ENCODE measurements at places on chromosomes 16 and 17.

- DNase-seq: no peak
Observed at GRCh38 chr17:47733674-47734410, 806 bp downstream of the TBX21 start.

DNA sequence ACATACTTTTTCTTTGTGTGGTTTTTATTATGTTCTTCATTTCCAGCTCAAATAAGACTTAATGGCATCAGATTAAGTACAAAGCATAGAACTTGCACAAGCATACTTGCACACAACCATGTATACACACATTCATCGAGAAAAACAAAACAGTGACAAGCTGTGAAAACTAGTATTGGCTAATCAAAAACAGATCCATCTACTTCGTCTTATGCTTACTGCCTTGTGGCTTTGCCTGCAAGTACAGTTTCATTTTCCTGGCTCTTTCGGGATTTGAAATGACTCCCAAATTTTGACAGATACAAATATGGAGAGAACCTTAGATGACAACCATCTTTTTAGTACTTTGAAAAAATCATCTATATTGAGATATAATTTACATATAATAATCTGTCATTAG is 338.3 kb downstream of the BCAS3 start:
- DNase-seq: no peak

DNA sequence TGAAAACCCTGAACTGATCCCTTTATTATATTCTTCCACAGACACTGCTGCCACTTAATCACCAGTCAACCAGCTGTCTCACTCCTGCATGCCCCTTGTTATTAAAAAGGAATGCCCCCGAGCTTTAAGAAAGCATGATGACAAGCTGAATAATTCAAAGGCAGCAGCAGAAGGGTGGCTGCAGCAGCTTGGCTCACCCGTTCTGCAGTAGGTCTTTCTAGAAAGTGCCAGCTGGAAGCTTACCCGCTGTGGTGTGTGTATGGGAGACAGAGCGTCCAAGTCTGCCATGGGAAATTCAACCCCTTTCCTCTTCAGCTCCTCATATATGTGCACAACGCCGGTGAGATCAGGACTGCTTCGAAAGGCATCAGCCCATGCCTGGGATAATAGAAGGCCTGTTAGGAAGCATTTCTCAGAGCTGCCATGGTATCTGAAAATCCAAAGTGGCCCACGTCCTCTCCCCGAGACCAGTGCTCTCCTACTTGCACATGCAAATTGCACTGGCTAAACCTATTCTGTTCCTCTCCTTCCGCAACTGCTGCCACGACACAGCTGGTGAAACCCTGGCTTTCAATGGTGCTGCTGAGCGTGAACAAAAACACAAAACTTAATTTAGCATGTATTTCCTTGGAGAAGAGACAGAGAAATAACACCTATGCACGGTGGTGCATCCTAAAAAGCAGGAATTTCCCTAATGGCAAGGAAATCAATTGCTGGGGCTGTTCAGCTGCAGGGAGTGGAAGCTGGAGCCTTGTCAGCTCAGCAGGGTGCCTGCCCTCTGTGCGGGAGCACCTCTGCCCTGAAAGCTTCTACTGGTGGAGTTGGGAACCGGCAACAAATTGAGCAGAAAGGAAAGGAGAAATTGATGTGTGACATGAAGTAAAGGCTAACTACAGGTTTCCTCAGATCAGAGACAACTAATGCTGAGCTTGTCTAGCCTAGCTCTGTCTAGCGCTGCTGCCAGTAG is 47.9 kb upstream of the SREBF1 start:
- DNase-seq: no peak

DNA sequence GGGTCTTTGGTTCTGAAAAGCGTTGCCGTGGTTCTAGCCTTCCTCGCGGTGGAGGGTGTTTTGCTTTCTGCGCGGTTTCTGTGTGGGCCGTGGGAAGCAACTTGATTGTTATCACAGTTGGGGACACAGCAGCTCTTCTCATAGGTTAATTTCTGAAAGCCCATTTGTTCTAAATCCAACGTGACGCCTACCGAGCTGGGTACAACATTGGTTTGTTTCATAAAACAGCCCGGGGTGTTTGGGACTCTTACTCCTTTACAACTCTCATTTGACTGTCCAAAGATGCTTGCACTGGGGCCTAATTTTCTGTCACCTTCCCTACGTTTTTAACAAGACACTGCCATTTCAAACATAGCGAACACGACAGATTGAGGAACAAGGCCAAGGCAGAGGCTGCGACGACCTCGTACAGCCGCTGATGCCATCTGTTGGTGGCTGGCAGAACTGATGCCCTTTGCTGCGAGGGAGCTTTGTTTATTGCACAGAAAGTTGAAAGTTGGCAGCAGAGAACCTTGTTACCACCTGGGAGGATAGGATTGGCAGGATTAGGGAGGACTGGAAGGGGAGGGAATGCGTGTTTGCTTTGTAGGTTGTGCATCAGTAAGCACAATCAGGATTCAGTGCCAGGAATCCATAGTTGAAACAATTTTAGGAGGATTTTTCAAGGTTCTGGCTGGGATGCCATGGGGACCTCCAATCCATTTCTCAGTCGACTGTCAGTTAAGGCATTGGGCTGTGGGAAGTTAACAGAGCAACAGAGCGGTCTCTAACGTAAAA is 98.3 kb downstream of the PITPNC1 start:
- peak; percentile 78 for DNase-seq

DNA sequence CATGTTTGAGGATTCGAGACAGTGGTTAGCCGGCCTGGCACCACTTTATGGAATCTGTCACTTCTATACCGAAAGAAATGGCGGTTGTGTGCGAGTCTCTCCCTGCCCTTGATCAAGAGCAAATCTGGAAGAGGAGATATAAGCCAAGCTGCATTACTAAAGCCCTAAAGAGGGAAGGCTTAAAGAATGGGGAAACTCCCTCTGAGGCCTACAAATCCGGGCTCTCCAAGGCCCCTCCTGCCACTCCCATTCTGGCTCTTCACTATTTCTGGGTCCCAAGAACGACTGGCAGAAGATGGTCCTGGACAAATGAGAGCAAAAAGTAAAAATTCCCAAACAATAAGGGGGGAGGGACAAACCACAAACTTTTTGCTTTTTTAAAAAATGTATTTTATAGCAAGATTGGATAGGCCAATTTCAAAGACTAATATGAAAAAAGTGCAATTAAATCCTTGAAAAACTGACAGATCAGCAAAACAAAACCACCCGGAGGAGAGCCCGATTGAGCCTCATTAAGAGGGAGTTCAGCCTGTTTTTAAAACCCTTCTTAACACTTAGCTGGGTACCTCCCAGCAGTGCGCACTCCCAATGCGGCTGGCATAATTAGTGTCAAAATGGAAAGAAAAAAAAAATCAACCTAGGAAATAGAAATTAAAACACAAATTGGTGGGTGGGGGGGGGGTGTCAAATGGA is 193.5 kb downstream of the ZFHX3 start:
- no peak for DNase-seq

DNA sequence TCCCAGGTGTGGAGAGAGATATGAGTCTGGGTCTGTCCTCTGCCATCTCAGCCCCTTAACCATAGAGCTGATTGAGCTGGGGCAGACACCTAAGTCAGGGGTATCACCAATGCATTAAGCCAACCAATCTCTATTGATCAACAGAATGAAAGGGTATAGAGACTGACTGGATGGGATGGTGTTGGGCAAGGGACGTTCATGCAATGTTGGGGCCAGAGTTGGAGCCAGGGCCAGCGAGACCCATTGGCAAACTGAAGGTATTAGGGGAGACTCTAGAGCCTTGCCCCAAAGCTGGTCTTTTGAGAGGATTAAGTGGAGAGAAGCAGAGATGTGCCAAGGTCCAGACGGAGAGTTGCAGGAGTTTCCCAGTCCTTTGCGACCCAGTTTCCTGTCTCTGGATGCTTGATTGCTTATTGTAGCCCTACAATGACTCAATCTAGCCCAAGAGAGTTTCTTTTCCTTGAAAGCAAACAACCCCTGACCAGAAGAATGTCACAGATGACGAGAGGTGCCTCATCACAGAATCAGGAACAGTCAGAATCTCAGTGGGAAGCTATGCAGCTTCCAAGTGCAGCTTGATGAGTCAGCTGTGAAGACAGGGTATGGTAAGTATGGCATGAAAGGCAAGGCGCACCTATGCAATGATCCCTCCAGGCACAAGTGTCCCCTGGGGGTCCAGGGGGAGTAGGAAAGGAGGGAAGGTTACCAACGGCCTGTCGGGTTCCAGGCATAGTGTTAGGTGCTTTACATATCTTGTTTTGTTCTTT is 137.2 kb downstream of the UTP18 start:
- no peak for DNase-seq

GRCh38 chr16:30526137-30526822 is at the start of gene ZNF768:
TSS of gene ZNF768 (minus strand) at chr16:30526566. CDS start at chr16:30526413, 153 bp downstream.
- no peak for DNase-seq

DNA sequence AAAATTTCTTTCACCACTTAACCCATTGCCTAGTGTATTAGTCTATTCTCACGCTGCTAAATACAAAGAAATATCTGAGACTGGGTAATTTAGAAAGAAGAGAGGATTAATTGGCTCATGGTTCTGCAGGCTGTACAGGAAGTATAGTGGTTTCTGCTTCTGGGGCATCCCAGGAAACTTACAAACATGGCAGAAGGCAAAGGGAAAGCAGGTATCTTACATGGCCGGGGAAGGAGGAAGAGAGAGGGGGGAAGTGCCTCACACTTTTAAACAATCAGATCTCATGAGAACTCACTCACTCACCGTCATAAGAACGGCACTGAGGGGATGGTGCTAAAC is 931.4 kb upstream of the SOX9 start:
- no peak for DNase-seq

DNA sequence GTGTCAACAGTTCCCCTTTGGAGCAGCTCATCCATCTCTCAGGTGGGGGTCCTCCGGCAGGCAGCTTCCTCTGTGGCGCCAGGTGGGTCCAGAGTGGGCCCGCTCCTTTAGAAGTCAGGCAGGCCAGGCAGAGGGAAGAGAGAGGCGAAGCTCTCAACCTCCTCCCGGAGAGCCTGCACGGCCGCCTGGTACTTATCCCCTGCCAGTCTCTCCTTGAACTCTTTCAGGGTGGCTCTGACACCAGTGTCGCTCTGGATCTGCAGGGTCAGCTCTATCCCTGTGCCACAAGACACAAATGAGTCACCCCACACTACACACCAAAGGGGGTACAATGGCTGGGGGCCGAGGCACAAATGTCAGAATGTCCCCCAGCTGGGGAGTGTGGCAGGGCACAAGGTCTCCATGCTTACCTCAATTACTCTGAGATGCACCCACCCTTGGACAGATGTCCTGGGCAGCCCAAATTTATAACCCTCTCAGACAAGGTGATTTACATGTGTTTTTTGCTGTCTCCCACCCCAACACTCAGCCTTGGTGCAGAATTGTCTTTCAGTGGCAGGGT is 13.6 kb downstream of the SMCR8 start:
- no peak for DNase-seq

DNA sequence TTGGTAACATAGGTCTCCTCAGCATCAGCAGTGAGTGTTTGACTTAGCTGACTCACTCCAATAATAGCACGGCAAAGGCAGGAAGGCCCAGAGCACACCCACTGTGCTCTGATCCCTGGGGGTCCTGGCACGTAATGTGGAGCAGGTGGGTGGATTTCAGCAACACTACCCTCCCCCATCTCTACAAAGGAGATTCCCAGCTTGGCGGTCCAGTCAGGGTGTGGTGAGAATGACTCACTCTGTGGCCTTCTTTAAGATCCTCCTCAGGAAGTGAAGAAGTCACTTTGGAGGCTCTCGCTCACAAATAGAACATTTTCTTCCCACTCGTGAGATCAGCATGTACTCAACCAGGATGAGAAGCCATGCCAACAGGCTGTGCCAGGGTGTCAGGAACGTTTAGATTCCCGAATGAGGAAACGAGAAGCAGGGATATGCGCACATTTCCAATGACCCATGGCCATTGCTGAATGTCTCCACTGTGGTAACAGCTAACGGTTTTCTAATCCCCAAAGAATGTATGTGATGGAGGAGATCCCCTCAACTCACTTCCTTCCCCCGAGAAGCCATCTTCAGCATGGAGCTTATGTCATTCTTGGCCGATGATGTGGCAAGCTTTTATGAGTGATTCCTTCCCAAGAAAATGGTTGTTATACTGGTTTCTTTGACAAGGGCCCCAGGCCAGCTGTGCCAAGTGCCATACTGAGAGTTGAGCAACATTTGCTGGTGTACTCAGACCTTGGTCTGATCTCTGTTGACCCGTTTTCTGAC is 365.2 kb downstream of the C16orf95 start:
- no peak for DNase-seq

DNA sequence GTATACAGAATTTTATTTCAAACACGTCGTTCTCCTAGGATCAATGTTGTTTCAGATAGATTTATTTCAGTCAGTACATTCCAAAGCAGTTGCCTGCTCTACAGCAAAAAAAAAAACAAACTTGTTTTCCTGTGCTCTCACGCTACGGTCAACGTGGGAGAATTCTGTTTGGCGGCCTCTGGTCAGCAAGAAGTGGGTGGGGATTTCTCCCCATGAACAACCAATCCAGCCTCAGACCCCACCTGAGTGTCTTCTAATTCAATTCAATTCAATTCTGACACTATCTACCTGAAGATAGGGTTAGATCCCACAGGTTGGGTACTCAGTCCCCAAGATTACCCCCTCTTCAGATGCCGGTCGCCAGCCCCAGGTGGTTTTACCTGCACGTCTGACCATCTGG is 22.1 kb downstream of the C17orf58 start:
- DNase-seq: no peak

GRCh38 chr16:3783516-3783915 is 66.2 kb upstream of the TRAP1 start:
- DNase-seq: no peak

- no peak for DNase-seq
Observed at GRCh38 chr16:25065899-25066298, 45.6 kb upstream of the LCMT1 start.

GRCh38 chr16:74611721-74612120 is 4.8 kb upstream of the GLG1 start:
- no peak for DNase-seq

Measured in activated CD4-positive, alpha-beta T cell treated with anti-CD3 and anti-CD28 coated beads for 1 hour (primary cell).